RWPE2 (cell line): ENCODE measurements at places on chromosomes 16 and 17.

GRCh38 chr17:73436954-73437353 lies 125.2 kb upstream of the CDC42EP4 start:
- DNase-seq: no peak
- H3K27me3 ChIP-seq: no peaks in the 10 kb centered on the region
- H3K4me1 ChIP-seq: peaks cover 5% of the 10 kb centered on the region
- no peak overlapping the region for H3K4me3 ChIP-seq
- no peak overlapping the region for H3K27ac ChIP-seq

DNA sequence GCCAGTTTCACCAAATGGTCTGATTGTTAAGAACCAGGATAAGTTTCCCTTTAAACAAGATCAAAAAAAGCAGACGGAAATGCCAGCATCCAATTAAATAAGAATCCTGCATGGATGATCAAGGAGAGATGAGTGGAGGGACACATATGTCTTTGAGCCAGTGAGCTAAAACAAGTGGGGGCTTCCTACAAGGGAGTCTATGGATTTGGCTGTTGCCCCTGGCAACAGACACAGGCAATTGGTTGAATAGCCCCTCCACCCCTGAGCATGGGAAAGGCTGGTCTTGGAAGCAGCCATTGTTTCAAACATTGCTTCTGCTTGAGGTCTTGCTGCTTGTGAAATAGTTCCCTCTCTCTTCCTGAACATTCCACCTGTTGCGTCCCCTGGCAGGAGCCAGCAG lies 374.7 kb upstream of the ERCC4 start:
- no peaks in the 10 kb centered on the region for H3K4me1 ChIP-seq
- no peaks in the 10 kb centered on the region for H3K36me3 ChIP-seq
- H3K4me3 ChIP-seq: no peak overlapping the region
- no peak for DNase-seq

GRCh38 chr17:66255112-66255511 lies 25.9 kb upstream of the APOH start:
- H3K36me3 ChIP-seq: no peaks in the 10 kb centered on the region
- H3K4me1 ChIP-seq: no peaks in the 10 kb centered on the region
- DNase-seq: no peak
- H3K27me3 ChIP-seq: no peaks in the 10 kb centered on the region

DNA sequence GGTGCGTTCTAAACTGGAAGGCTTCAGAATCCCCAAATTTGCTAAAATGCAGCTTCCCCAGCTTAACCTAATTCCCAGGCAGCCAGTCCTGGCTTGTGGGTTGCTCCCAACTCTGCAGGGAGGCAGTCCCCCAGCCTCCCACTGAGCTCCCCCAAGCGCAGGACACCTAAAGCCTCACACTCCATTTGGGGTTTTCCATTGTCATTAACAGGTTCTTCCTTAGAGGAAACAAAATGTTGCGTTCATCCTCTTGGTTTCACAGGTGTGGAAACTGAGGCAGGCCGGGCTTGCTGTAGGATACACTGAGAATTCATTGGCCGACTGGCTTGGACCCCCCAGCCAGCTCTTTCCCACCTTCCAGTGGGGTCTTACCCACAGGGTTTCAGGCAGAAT lies 2.3 kb upstream of the TAC4 start:
- H3K4me1 ChIP-seq: no peaks in the 10 kb centered on the region
- H3K4me3 ChIP-seq: no peak overlapping the region
- no peak for DNase-seq
- no peak overlapping the region for H3K27ac ChIP-seq
- H3K27me3 ChIP-seq: peaks cover 19% of the 10 kb centered on the region

DNA sequence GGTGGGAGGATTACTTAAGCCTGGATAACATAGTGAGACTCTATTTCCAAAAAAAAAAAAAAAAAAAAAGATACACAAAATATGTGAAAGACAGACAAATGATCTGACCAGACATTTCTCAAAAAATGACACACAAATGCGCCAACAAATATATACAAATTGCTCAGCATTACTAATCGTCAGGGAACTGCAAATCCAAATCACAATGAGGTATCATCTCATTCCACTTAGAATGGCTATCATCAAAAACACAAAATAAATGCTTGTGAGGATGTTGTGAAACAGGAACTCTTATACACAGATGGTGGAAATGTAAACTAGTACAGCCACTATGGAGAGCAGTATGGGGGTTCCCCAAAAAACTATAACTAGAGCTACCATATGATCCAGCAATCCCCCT lies 62.4 kb downstream of the STX8 start:
- peaks cover 8% of the 10 kb centered on the region for H3K4me1 ChIP-seq
- H3K36me3 ChIP-seq: no peaks in the 10 kb centered on the region
- no peak overlapping the region for H3K27ac ChIP-seq
- no peak overlapping the region for H3K4me3 ChIP-seq

GRCh38 chr17:75755205-75755901 lies 9.6 kb downstream of the GALK1 start:
- H3K36me3 ChIP-seq: peaks cover 86% of the 10 kb centered on the region
- peak; percentile 78 for DNase-seq
- no peak overlapping the region for H3K4me3 ChIP-seq
- H3K27me3 ChIP-seq: no peaks in the 10 kb centered on the region
- peak overlapping the region; percentile 13 for H3K27ac ChIP-seq

GRCh38 chr16:23679274-23679985 lies 741 bp downstream of the PLK1 start:
- peak; percentile 66 for DNase-seq
- peaks cover 46% of the 10 kb centered on the region for H3K36me3 ChIP-seq
- H3K27me3 ChIP-seq: no peaks in the 10 kb centered on the region
- peaks cover 6% of the 10 kb centered on the region for H3K4me1 ChIP-seq
- peak overlapping the region; percentile 52 for H3K4me3 ChIP-seq

DNA sequence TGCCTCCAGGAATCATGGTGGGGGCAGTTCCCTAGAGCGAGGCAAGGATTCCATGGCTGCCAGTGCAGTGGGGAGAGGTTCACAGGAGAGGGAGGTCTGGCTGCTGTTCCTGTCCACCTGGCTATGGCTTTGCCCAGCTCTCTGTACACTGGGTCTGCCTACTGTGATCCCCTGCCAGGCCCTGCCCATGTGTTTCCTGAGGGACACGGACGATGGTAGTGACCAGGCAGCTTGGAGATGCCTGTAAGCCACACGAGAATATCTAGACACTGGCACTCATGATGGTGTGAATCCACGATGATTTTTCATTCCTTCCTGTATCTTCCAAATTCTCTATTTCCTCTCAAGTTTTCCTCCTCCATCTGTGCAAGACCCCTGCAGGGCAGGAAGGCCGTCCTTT lies 11.1 kb downstream of the C1QTNF8 start:
- no peak for DNase-seq
- no peak overlapping the region for H3K4me3 ChIP-seq
- no peak overlapping the region for H3K27ac ChIP-seq
- H3K4me1 ChIP-seq: peaks cover 15% of the 10 kb centered on the region
- H3K36me3 ChIP-seq: no peaks in the 10 kb centered on the region

- peaks cover 14% of the 10 kb centered on the region for H3K36me3 ChIP-seq
- no peaks in the 10 kb centered on the region for H3K4me1 ChIP-seq
- no peaks in the 10 kb centered on the region for H3K27me3 ChIP-seq
- H3K4me3 ChIP-seq: no peak overlapping the region
- no peak for DNase-seq
These were observed 12.6 kb upstream of the MRPL38 start for GRCh38 chr17:75917141-75917916.

- no peak overlapping the region for H3K4me3 ChIP-seq
- no peaks in the 10 kb centered on the region for H3K36me3 ChIP-seq
- H3K27me3 ChIP-seq: peaks cover 33% of the 10 kb centered on the region
- DNase-seq: no peak
- no peaks in the 10 kb centered on the region for H3K4me1 ChIP-seq
- no peak overlapping the region for H3K27ac ChIP-seq
These were observed 121.4 kb upstream of the WSCD1 start for GRCh38 chr17:5948811-5949210.

DNA sequence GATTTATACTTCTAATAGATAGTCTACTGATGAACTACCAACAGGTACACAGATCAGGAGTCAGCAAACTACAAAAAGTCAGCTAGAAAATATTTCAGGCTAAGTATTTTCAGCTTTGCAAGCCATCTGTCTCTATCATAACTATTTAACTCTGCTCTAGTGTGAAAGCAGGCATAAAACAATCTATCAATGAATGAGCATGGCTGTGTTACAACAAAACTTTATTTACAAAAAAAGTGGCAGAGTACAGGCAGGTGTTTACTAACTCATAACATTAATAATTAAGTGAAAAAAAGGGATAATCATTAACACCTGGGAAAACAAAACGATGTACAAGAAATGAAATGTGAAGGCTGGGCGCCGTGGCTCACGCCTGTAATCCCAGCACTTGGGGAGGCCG lies 15.8 kb downstream of the MED13 start:
- H3K4me3 ChIP-seq: no peak overlapping the region
- no peak for DNase-seq
- no peak overlapping the region for H3K27ac ChIP-seq
- peaks cover 93% of the 10 kb centered on the region for H3K36me3 ChIP-seq
- peaks cover 20% of the 10 kb centered on the region for H3K4me1 ChIP-seq

- H3K4me3 ChIP-seq: no peak overlapping the region
- no peaks in the 10 kb centered on the region for H3K27me3 ChIP-seq
- H3K4me1 ChIP-seq: no peaks in the 10 kb centered on the region
- no peaks in the 10 kb centered on the region for H3K36me3 ChIP-seq
- H3K27ac ChIP-seq: no peak overlapping the region
- DNase-seq: no peak
These were observed 8.7 kb downstream of the FAM234A start for GRCh38 chr16:243348-243747.

GRCh38 chr16:71311553-71312158 lies 22.5 kb upstream of the CMTR2 start:
- no peak overlapping the region for H3K27ac ChIP-seq
- no peaks in the 10 kb centered on the region for H3K36me3 ChIP-seq
- no peak overlapping the region for H3K4me3 ChIP-seq
- no peaks in the 10 kb centered on the region for H3K4me1 ChIP-seq
- H3K27me3 ChIP-seq: peaks cover 3% of the 10 kb centered on the region
- no peak for DNase-seq

- H3K4me1 ChIP-seq: no peaks in the 10 kb centered on the region
- H3K27me3 ChIP-seq: no peaks in the 10 kb centered on the region
- no peak for DNase-seq
- H3K27ac ChIP-seq: no peak overlapping the region
These were observed 23.3 kb downstream of the GPR179 start for GRCh38 chr17:38320482-38320881.

GRCh38 chr16:63473725-63474124 lies 1437.5 kb upstream of the CDH8 start:
- H3K27ac ChIP-seq: no peak overlapping the region
- no peak overlapping the region for H3K4me3 ChIP-seq
- H3K27me3 ChIP-seq: no peaks in the 10 kb centered on the region
- no peaks in the 10 kb centered on the region for H3K36me3 ChIP-seq

DNA sequence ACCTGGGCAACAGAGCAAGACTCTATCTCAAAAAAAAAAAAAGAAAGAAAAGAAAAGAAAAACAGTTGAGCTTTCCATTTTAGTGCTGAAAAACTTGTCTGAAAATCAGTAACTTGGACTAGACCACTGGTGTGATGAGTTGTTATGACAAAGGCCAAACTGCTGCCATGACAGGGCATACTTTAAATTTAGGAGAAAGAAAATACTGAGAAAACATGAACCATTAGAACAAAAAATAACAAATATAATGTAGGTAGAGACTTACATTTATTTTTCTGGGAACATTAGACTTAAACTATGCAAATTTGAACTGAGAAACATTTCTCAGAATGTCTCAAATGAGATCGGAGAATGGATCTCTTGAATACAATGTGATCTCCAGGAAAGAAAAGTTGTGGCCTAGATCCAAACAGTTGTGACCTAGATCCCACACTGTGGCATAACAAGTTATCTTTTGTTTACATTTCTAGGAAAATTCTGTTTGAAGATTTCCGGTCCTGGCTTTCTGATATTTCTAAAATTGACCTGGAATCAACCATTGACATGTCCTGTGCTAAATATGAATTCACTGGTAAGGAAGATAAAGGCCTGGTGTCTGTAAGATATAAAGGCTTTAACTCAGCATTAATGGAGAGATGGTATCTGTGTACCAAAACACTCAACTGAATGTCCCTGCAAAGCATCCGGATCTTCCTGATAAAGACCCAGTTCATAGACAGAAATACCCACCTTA lies 10.9 kb downstream of the OGFOD1 start:
- peaks cover 93% of the 10 kb centered on the region for H3K36me3 ChIP-seq
- H3K27me3 ChIP-seq: no peaks in the 10 kb centered on the region

- no peaks in the 10 kb centered on the region for H3K4me1 ChIP-seq
- H3K4me3 ChIP-seq: peak overlapping the region; percentile 12
- H3K27ac ChIP-seq: no peak overlapping the region
- no peaks in the 10 kb centered on the region for H3K36me3 ChIP-seq
These were observed 702 bp upstream of the WNT3 start for GRCh38 chr17:46818929-46819859.

DNA sequence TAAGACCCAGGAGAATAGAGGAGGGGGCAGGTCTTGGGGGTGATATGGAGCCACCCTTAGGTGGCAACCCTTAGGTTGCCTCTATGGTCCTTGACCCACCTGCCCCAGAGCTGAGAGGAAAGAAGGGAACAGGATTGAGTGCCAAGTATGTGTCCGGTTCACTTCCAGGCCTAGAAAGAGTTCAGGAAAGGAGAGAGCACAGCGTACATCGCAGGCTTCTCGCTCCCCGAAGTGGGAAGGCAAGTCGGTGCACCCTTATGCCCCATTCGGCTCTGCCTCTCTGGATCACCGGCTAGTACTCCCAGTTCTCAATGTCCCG lies 631 bp downstream of the SP6 start:
- H3K27me3 ChIP-seq: no peaks in the 10 kb centered on the region
- H3K4me1 ChIP-seq: peaks cover 6% of the 10 kb centered on the region
- H3K27ac ChIP-seq: peak overlapping the region; percentile 59
- H3K4me3 ChIP-seq: peak overlapping the region; percentile 54
- no peak for DNase-seq

- H3K36me3 ChIP-seq: peaks cover 46% of the 10 kb centered on the region
- no peaks in the 10 kb centered on the region for H3K27me3 ChIP-seq
- H3K4me3 ChIP-seq: peak overlapping the region; percentile 93
- DNase-seq: no peak
- no peaks in the 10 kb centered on the region for H3K4me1 ChIP-seq
These were observed 737 bp downstream of the RPUSD1 start for GRCh38 chr16:787321-787966.

DNA sequence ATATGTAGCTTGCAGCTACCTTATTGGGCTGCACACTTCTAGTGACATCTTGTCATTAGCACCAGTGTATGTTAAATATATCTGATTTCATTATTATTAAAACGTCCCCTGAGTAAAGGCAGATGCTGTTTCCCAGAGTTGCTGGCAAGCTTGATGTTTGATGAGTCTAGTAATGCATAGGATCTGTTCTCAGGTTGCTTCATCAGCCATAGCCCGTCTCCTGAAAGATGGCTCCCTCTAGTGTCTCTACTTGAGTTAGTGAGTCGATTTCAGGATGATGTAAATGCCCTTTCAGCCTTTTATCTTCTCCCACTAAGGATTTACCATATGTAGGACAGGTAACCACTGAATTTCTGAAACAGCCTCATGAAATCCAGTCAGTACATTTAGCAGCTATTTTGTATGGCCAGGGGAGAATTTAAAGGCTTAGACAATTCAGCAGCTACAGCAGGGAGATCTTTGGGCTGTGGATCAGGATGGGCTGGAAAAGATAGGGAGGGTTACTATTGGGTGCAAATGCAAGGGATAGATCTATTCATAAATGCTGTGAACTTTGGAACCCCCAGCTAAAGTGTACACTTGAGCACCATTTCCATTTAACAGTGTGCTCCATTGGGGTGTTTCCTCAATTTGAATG lies 376.3 kb downstream of the CNTNAP4 start:
- H3K27me3 ChIP-seq: no peaks in the 10 kb centered on the region
- H3K4me3 ChIP-seq: no peak overlapping the region
- H3K27ac ChIP-seq: no peak overlapping the region
- DNase-seq: no peak
- H3K36me3 ChIP-seq: no peaks in the 10 kb centered on the region
